ENCODE measurements at places on chromosomes 1 and 21.

- DNase-seq, result no peak
Observed at GRCh38 chr1:43987159-43987902, 4.1 kb upstream of the CCDC24 start.

DNA sequence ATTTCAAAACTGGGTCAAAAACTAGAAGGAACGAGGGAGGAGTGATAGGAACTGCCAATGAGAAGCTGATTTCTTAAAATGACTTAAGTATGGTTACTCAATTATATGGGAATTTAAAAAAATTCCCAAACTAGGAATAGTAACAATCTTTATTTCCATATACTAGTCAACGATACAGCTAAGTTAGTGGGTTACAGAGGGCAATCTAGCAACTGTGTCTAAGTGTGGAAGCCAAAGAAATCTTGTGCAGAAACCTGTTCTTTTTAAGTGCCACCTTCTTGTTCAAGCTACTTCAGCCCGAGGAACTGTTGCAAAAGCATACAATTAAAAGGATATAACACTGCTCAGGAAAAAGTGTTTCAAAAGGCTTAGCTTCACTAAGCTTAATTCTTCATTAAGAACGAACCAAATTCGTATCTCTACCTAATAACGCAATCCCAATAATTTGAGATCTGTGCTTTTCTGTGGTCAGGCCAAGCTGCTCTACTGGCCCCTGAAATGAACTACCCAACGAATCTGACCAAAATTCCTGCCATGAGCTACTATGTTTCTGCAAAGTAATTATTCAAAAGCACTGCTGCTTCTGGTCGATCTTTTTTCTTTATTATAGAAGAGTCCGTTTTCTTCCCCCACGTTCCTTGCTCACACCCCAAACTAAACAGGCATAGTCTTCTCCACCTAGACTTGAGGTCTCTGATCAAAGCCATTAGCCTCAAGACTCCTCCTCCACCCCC, 1.8 kb downstream of the USP24 start:
- DNase-seq, result no peak

- no peak for DNase-seq
Observed at GRCh38 chr1:78102082-78102481, 56.3 kb downstream of the GIPC2 start.

- DNase-seq, result no peak
Observed at GRCh38 chr21:44649521-44650100, 3.4 kb downstream of the KRTAP10-11 start.

DNA sequence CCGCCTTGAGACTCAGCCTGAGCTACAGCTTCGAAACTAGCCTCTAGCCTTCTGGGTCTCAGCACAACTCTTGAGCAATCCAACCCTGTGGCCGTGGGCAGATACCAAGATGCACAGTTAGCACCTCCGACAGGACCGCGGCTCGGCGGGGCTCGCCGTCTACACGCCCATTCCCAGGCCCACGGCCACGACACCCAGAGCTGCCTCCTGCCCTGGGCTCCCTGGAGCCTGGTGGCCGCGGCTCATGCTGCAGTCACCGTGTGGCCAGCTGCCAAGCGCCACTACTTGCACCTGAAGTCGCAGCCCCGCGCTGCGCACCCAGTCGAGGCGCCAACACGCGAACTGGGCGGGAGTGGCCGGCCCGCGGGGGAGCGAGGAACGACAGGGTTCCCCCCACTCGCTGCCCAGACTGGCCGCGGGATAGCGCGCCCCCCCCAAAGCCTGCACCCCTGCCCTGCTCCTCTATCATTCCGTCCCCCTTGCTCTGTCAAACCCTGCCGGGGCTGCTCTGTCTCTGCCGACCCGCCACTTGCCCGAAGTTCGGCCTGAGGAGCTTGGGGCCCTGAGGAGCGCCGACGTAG, 729 bp upstream of the CDCA8 start:
- DNase-seq, result peak; percentile 87

GRCh38 chr1:151292207-151293030, 10.3 kb downstream of the ZNF687 start:
- DNase-seq, result no peak

DNA sequence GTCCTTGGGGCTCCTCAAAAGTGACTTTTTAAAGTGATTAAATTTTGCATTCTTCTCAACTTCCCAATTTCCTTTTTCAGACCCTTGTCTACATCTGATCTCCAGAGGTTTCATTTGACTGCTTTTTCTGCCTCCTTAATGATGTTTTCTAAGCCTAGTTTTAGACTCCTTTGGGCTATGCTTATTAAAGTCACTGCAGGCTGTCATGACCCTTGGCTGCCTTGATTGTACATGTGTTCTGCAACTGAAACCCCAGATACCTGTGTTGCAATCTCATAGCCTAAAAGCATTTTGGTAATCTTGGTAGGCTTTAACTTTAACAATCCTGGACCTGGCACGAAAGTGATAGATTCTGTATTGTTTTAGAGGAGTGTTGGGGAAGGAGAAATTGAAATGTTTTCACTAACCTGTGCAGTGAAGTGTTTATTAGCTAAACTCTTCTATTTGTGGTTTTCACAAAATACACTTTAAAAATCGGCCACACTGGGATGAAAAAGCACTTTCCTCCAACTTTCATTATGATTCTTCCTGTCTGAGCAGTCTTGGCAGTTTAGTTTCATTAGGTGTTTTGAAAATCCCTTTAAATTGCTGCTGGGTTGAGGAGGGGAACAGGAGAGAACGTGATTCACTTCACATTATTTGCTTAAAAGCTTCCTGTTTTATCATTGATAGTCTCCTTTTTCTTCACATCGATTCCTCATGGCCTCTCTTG, 4.9 kb downstream of the MACO1 start:
- DNase-seq, result no peak

GRCh38 chr1:27026621-27027574, 14.2 kb upstream of the TENT5B start:
- DNase-seq, result peak; percentile 80

DNA sequence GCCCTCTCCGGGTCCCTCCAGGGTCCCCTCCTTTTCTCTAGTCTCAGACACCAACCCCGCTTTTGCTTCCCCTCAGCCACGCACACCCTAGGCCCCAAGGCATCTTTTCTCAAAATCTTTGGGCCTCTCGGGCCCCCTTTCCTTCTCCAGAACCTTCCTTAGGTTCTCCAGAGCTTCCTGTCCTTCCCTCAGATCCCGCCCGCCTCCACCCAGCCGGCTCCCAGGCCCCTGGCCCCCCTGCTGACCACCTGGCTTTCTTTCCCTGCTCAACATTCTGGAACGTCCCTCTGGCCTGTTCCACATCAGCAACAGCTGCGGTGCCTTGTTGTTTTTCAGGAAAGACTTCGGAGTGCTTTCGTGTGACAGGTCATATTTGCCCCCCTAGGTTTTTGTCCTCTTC, 1.2 kb downstream of the ZDHHC18 start:
- DNase-seq, result no peak

- peak; percentile 67 for DNase-seq
Observed at GRCh38 chr1:206912445-206913095, 9.2 kb downstream of the FCMR start.

- no peak for DNase-seq
Observed at GRCh38 chr1:106465666-106466065, 590.8 kb upstream of the PRMT6 start.

- no peak for DNase-seq
Observed at GRCh38 chr1:151199873-151200581, 1.7 kb downstream of the PIP5K1A start.

DNA sequence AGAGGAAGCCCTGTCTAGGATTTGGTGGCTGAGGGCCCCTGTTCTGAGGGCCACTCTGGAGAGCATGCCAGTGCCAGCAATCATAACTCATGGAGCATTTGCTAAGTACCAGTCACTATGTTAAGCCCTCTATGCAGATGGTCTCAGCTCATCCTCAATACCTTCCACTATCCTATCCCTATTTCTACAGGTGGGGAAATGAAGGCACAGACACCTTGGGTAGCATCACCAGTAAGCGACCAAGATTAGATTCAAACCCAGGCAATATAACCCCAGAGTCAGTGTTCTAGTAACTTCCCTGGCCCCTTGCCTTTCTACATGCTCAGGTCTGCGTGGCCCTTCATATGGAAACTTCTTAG, 7.9 kb upstream of the NBPF1 start:
- no peak for DNase-seq

DNA sequence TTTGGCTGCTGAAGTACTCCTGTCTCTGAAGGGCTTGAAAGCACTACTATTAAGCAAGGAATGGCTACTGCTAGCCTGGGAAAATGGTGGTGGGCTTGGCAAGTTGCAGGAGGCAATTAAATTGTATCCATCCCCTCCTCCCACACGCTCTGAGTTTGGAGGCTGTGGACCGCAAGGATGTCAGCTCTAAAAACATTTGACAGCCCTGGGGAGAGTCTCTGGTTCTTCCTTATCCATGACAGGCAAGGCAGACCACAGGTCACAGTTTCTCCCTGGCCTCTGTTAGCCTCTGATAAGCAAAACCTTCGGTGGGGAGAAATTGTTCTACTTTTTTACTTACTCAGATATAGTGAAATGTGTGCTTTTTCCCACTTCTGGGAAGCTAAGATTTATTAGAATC, 46.6 kb downstream of the S1PR1 start:
- DNase-seq, result no peak

GRCh38 chr1:178727014-178727895, 2.2 kb downstream of the RALGPS2 start:
- DNase-seq, result no peak

DNA sequence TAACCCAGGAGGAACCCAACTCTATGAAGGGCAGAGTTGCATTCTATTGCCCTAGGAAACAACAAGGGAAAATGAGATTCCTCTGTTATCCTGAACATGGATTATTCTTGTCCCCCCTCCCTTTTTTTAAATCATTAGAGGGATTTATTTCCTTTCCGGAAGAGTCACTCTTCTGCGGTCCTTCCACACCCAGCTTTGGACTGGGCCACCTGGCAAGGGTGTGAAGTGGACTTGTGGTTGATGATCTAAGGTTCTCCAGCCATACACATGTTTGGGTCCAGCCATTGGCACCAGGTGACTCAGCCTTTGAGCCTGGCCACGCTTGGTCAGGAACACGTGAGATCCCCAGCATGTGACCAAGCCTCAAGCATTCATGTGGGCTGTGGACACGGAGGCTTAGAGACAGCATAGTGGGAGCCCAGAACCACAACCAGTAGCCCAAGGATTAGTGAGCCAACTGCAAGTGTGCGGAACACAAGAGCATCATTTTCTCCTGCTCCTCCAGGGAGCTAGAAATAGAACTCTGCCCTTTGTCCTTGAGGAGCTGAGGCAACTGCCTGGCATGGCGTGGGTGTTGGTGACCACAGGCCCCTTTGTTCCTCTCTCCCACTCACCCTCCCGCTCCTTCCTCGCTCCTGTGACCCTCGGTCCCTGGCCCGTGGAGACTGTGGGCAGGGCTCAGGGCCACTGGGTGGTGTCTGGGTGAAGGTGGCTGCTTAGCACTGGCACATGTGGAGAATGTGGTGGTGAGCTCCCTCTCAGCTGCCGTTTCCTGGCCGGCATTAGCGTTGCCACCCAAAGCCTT, 50.1 kb downstream of the NENF start:
- no peak for DNase-seq

GRCh38 chr1:26020941-26021646, 481 bp upstream of the EXTL1 start:
- DNase-seq, result no peak

DNA sequence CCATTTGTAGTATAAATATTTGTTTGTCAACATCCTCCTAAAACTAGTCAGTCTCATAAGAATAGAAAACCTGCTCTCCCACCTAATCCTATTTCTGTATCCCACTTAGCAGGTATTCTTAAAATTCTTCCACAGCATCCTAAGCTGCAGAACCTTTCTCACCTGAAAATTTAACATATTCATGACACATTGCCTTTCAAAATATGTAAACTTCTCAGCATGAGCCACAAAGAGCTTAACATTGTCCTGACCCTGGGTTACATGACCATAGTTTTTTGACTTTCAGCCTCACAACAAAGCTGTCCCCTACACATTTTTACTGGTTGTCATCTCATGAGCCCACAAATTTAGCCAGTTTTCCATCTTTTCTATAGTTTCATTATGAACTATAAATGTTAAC, 712.1 kb downstream of the LTN1 start:
- no peak for DNase-seq

DNA sequence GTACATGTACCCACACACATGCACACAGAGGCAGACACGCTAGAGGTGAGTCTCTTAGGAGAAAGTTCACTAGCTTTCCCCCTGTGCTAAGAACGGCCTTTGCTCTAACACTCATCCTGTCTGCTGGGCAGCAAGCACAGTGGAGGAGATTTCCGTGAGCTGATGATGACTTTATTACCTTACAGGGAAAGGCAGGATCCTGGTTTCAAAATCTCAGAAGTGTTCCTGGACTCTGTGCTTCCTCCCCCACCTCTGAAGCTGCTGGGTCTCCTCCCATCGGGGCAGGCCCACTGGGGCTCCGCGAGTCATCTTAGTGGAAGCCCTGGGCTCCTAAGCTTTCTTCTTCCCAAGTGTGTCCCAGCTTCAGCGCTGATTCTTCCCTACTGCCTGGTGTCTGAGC, 2.7 kb downstream of the FAM3B start:
- no peak for DNase-seq

DNA sequence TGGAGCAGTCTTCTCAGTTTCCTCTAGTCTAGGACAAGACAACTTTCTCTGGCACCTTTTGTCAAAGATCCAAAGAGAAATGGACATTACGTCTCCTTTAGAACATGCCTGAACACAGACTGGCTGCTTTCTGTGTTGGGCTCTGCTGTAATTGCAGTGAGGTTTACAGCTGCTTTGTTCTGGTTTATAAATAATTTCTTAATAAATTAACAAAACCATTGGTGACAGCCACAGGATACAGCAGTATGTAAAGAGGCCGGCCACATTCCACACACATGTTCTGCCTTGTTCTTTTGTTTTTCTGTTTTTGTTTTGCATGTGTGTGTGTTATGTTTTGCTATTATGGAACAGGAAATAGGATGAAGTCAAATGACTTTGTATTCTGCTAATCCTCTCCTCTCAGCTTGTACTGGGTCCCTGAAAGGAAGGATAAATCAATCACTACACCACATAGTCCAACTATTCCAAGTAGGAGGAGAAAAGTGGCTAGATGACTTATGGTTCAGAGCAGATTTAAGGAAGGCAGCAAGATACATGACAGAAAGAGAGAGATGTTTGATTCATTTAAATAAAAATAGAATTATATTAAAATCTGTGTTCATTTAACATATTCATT, 161.5 kb upstream of the ESRRG start:
- DNase-seq, result no peak

DNA sequence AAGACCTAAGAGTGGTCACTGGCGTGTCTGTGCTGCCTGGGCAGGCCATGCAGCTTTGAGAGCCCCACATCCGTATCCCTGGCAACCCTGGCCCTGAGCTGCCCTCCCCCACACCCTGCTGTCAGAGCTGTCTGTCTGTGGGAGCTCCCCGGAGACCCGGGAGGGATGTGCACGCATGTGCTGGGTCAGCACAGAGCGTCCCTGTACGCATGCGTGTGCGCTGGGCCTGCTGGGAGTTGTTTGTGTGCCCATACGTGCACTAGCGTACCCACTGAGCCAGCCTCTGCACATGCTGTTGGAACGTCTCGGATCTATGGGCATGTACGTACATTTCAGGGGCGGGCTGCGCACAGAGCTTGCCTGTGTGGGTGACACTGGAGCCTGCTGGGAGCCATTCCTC, 89.3 kb downstream of the EPHB2 start:
- DNase-seq, result no peak

- peak; percentile 43 for DNase-seq
Observed at GRCh38 chr1:57845041-57845440, 421.2 kb upstream of the DAB1 start.

All from NCI-H2029 (cell line).